ENCODE measurements at places on chromosomes 12 and 14. TPM values are rescaled to one million over a fixed set of nuclear protein-coding genes. Genes with fewer than 3 reads are reported as not detected.
A peak's percentile ranks its signal among the peaks of the same experiment; 100 is the strongest.

NELL2 gene
- not detected for total RNA-seq

YLPM1 gene
- 74.1 TPM for total RNA-seq

DNA sequence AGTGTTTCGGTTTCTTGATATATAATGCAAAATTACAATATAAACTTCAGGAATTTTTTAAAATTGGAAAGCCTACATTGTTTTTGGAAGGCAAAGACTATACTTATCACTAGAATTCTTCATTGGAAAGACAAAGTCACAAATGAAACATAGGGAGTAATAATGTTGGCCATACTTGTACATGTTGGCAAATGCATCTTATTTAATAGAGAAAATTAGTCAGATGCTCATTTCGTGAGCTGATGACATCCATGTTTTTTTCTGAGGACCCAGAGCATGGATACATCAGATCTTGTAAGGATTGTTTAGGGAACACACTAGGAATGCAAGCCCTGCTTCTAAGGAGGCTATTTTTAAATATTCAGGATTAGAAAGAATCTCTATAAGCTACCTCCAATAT, 4.6 kb upstream of the SLC15A5 start:
- H3K4me3 ChIP-seq: no peak overlapping the region
- no peak for DNase-seq
- H3K4me1 ChIP-seq: no peaks in the 10 kb centered on the region

- H3K36me3 ChIP-seq: no peaks in the 10 kb centered on the region
- H3K27ac ChIP-seq: no peak overlapping the region
- H3K4me3 ChIP-seq: no peak overlapping the region
- DNase-seq: peak; percentile 90
- H3K4me1 ChIP-seq: no peaks in the 10 kb centered on the region
Measured at GRCh38 chr12:57583008-57583831, 7.8 kb upstream of the PIP4K2C start.

DNA sequence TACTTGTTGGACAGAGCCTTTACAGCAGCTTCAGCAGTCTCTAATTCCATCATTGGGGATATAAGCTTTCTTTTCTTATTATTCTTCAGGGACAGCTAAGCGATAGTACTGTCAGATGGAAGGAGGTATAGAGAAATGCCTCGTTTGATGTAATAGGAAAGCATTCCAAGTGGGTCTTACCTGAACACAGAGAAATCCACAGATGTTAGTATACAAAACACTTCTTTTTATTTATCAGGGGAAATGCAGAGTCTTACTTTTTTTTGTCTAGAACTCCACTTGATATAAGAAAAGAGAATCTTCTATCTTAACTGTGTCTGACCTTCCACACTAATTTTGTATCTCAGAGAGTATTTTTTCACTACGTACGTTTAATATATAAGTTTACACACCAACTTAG, 1.9 kb downstream of the SYT1 start:
- no peak overlapping the region for H3K4me3 ChIP-seq
- no peaks in the 10 kb centered on the region for H3K27me3 ChIP-seq
- DNase-seq: no peak
- H3K27ac ChIP-seq: no peak overlapping the region
- H3K4me1 ChIP-seq: peaks cover 29% of the 10 kb centered on the region

GRCh38 chr12:84974155-84974815, 61.7 kb upstream of the SLC6A15 start:
- no peak overlapping the region for H3K4me3 ChIP-seq
- H3K36me3 ChIP-seq: no peaks in the 10 kb centered on the region
- no peak for DNase-seq
- H3K27ac ChIP-seq: no peak overlapping the region
- no peaks in the 10 kb centered on the region for H3K4me1 ChIP-seq
- no peaks in the 10 kb centered on the region for H3K27me3 ChIP-seq

DNA sequence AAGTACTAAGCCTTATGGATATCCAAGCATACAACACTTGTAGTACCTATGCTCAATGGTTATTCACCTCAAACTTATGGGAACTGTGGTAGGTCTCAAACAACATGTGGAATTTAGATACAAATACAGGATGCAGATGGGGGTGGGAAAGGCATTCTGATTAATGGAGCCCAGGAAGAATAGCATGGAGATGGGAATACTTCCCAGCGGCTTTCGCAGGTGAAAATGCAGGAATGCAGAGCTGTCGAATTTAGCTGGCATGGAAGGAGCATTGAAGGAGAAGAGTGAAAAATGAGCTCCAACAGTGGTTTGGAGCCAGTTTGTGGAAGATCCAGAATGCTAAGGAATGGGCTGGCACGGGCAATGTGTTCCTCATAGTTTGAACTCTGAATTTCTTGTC, 89.9 kb downstream of the NKX2-1 start:
- H3K27ac ChIP-seq: no peak overlapping the region
- no peak overlapping the region for H3K4me3 ChIP-seq
- H3K4me1 ChIP-seq: no peaks in the 10 kb centered on the region
- H3K27me3 ChIP-seq: no peaks in the 10 kb centered on the region
- no peaks in the 10 kb centered on the region for H3K36me3 ChIP-seq
